ENCODE measurements at places on chromosomes 4 and X. TPM values are rescaled to one million over a fixed set of nuclear protein-coding genes. Genes with fewer than 3 reads are reported as not detected.

- no peak for DNase-seq
Measured at GRCh38 chrX:107741404-107741790, 34.2 kb downstream of the TSC22D3 start.

DNA sequence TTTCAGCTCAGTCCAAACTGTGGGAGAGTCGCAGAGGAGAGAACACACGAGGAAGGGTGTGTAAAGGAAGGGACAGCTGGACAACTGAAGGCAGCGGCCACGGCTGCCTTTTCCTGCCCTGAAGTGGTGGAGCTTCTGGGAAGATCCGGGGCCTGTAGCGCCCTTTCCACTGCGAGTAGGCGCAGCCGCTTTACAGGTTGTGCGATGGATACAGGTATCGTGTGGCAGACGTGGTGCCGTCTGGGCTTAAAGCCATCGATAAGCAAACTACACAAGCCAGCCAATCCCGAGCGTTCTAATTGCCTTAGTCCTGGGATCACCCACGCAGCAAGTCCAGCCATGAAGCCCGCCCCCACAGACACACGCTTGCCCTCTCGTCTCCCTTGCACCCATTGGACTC lies 15.4 kb downstream of the NKX6-1 start:
- no peak for DNase-seq

- DNase-seq: no peak
Measured at GRCh38 chrX:19579485-19579884, 64.2 kb upstream of the MAP3K15 start.

DNA sequence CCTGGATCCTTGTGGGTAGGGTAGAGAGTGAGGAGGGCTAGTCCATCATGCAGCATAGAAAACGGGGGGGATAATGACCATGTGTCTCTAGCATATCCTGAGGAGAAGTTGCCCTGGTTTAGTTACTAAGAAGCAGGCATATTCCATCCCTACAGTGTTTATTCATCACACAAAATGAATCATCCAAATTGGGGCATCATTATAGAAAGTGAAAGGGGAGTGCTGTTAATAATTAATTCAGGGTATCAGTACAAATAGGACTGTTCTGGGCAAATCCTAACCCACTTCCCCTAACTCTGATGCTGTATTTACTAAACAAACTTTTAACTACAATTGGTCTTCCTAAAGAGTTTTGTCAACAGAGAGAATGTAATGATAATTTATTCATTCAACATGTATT lies 281.1 kb upstream of the ARX start:
- DNase-seq: no peak

DNA sequence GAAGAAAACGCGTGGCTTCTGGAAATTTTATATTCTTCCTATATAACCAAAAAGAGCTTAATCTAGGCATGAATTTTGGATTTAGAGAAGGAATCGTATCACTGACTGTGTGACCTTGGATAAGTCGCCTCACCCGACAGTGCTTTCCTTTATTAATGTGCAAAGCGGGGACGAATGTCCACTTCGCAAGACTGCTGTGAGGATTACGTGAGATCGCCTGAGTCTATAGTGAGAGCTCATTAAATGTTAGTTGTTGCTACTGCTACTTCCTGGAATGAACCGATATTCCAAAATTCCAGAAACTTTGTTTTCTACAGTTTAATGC lies 448 bp upstream of the TBC1D8B start:
- DNase-seq: no peak

Gene PFKFB1
- 5.0 TPM for total RNA-seq

Gene SCML2
- 1.5 TPM for total RNA-seq

DNA sequence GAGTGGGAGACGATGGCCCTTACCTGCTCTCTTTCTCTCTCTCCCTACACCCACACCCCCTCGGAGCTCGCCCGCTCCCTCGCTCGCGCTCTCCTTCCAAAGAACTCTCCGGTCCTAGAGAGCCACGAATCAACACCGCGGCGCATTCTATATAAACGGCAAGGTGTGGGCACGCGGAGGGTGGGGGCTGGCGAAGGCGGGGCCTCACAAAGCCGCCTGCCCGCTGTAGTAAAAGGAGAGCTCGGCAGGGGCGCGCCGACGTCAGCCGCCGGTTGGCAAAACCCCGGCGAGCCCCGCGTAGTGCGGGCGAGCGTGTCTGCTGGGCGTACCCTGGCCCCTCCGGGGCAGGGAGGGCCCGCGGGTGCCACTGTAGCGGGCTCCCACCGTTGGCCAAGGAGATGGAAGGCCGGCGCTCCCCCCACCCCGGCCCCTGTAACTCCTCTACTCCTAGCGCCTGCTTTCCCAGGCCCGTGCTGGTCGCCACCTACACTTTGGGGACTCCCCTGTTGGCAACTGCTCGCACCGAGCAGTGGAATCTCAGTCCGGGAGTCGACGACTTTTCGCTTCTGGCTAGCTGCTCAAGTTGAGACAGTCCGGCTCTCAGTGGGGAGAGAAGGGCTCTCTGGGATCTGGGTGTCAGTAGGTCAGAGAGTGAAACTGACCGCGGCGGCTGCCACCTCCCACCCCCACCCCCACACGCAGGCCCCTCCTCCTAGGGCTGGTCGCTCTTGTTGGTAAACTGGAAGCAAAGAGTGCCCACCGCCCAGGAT lies 325.5 kb upstream of the F9 start:
- DNase-seq: no peak

DNA sequence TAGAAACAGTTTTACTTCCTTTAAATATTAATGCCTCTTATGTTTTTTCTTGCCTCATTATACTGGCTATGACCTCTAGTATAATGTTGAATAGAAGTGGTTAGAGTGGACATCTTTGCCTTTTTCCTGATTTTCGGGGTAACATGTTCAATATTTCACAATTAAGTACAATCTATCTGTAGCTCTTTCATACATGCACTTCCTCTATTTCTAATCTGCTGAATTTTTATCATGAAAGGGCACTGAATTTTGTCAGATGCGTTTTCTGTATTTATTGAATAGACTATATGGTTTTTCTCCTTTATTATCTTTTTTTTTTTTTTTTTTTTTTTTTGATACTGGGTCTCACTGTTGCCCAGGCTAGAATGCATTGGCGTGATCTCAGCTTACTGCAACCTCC lies 29.0 kb downstream of the MECP2 start:
- no peak for DNase-seq

Gene SMIM10L2A
- 0.78 TPM for total RNA-seq

GRCh38 chrX:18415386-18415785 lies 10.0 kb upstream of the CDKL5 start:
- DNase-seq: no peak

DNA sequence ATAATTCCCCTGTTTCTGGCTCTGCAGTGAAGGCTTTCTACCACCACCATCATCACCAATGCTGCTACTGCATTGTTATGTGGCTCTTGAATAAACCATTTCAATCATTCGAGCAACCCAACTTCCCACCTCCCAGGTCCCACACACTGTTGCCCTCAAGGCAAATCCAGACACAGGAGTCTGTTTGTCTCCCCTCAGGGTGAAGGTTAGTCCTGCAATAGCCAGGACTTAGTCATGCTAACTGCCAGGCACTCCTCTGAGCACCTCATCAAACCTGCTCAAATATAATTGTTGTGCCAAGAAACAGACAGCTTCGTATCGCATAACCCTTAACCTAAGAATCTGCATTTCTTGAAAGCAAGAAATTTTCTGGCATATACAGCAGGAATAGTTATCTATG lies 213.2 kb downstream of the KDR start:
- DNase-seq: no peak

Gene MAGEA12
- not detected for total RNA-seq

DNA sequence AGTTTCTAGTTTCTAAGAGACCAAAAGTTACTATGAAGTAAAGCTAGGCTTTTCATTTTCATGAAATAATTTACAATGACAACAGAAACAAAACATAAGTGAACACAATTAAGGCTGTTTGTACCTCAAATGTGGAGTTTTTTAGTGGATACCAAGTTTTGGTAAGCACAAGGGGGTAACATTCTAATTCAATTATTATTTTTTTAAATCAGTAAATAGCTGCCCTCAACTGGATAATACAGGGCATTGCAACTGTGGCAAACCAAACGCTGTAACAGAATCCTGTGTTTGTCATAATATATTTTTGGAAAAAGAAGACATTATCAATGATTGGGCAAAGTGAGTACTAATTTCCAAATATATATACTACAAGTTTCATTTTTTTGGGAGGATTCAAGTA lies 150.3 kb downstream of the FBXW7 start:
- DNase-seq: no peak

Gene CXCL10
- 1.2 TPM for total RNA-seq

- no peak for DNase-seq
Measured at GRCh38 chr4:142238589-142238988, 602.2 kb downstream of the IL15 start.

- no peak for DNase-seq
Measured at GRCh38 chrX:39983715-39984114, 114.0 kb downstream of the BCOR start.

GRCh38 chr4:189374176-189374575 lies 566.5 kb upstream of the FRG1 start:
- DNase-seq: no peak

DNA sequence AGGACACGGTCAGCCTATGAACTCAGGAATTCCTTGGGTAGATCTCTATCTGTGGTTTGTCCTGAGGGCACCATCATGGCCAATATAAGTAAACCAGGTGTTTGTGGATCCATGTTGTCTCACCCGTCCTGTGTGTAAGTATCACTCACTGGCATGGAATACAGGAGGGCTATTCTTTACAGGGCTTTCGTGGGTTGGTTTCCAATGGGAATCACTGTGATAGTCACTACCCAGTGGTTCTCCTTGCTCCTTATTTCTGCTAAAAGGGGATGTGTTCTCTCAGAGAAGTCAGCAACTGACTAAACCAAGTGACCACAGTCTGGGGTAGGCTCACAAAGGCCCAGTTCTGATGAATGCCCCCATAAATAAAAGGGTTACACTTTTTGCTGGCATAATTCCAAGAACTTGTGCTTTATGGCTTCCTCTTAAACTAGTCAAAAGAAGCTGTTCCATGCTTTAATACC lies 236.7 kb upstream of the JADE1 start:
- DNase-seq: no peak

- DNase-seq: no peak
Measured at GRCh38 chr4:83618431-83618830, 82.5 kb downstream of the GPAT3 start.

- DNase-seq: no peak
Measured at GRCh38 chrX:22699581-22700091, 300.1 kb upstream of the DDX53 start.

Gene MAEA
- total RNA-seq: 66.2 TPM

Gene EXOC1L
- not detected for total RNA-seq

DNA sequence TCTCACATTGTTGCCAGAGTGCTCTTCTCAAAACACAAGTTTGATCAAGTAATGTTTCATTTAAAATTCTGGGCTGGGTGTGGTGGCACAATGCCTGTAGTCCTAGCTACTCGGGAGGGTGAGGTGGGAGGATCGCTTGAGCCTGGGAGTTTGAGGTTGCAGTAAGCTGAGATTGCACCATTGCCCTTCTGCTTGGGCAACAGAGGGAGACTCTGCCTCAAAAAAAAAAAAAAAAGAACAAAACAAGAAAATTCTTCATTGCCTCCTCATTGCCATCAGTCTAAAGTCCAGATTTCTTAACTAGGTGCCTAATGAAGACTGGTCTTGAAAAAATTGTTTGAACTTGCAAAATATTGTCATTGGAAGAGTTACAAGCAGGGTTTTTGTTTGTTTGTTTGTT lies 120.1 kb downstream of the MFAP3L start:
- no peak for DNase-seq

- DNase-seq: no peak
Measured at GRCh38 chr4:162499478-162499877, 335.7 kb upstream of the FSTL5 start.

DNA sequence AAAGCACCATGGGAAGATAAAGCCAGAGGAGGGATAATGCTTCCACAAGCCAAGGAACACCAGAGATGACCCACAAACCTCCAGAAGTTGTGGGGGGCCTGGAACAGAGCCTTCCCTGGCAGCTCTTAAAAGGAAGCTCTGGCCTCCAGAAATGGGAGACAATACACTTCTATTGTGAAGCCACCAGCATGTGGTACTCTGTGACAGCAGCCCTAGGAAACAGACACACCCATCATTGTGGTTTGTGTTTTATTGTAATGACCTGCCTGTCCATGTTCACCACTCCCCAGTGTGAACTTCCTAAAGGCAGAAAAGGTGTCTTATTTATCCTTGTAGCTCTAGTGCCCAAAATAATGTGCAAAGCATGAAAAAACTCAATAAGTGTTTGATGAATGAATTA lies 264.1 kb upstream of the GATB start:
- DNase-seq: no peak

Gene PCYT1B
- 0.90 TPM for total RNA-seq

Gene STPG2
- 2.4 TPM for total RNA-seq

GRCh38 chr4:116881077-116881476 lies 204.3 kb downstream of the TRAM1L1 start:
- DNase-seq: no peak

Gene MTMR8
- total RNA-seq: 2.7 TPM

DNA sequence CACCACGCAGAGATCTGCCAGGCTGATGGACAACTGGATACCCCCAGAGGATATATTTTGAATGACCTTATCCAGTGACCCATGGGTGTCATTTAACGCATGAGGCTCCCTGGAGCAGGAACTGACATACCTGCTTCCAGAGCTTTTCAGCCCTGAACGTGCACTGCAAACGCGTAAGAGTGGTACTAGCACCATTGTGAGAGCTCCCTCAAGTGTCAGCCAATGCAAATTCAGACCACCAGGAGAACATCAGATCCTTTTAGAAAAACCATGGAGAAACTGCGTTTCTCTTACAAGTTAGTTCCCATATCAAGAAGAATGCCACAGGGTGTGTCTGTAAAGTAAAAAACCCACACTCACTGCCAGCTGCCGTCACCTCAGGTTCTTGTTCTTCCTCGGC lies 7.3 kb downstream of the TREX2 start:
- no peak for DNase-seq

DNA sequence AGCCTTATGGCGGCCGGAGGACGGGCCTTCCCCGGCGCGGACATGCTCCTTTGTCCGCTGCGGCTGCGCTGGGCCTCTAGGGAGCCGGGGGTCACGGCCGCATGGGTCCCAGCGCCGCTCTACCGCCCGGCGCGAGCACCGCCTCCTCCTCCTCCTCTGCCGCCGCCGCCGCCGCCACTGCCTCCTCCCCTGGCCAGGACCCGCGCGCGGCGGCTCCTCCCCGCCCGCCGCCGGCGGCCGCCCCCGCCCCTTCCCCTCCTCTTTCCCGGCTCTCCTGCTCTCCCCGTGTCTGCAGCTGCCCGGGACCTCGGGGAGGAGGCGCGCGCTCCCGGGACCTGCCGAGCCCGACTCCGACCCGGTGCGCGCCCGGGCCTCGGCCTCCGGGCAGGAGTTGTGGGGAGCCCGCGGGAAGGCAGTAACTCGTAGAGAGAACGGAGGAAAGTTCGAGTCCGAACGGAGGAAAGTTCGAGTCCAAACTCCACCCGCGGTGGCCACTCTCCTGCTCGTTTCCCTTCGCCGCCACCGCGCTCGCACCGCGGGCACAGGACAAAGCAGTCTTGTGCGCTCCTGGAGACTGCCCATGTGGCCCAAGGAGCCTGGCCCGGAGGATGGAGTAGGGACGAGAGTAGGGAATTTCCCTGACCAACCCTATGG lies at the start of gene ADGRA3:
Gene ADGRA3, minus strand, starts transcription at position 179 of the 654 bp plus-strand sequence. CDS start 282 bp downstream, outside the sequence.
- peak; percentile 52 for DNase-seq

Gene UGT2B10
- total RNA-seq: not detected
